D341Med (cell line): ENCODE measurements at places on chromosomes 11 and 22.

DNA sequence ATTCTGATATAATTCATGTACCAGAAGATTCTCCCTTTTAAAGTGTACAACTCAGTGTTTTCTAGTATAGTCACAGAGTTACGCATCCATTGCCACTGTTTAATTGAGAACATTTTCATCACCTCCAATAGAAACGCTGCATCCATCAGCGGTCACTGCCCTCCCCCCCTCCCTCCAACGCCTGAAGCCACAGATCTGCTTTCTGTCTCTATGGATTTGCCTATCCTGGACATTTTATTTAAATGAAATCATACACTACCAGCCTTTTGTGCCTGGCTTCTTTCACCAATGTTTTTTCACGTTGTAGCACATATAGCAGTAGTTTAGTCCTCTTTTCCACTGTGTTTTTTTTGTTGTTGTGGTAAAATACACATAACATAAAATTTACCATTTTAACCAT, 22.8 kb downstream of the TCP11L1 start:
- no peak for DNase-seq

DNA sequence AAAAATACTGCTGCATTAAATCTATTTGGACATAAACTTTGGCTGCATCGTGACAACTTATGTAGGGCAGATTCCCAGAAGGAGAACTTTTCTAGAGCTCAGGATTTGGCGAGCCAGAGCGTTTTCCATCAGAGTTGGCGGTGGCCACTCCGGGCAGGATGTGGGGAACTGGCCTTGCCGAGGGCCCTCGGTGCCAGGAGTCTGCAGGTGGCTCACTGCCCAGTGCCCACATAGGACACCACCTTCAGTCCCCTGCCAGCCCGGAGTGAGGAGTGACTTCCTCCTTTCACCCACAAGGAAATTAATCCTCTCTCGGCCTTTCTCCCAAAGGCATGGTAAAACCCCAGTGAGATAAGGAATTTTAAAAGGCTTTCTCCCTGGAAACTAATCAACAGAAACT, 1.6 kb upstream of the LGALS2 start:
- DNase-seq = peak; percentile 34

- peak; percentile 82 for DNase-seq
These were observed 84.6 kb downstream of the SWAP70 start for GRCh38 chr11:9748361-9748970.

DNA sequence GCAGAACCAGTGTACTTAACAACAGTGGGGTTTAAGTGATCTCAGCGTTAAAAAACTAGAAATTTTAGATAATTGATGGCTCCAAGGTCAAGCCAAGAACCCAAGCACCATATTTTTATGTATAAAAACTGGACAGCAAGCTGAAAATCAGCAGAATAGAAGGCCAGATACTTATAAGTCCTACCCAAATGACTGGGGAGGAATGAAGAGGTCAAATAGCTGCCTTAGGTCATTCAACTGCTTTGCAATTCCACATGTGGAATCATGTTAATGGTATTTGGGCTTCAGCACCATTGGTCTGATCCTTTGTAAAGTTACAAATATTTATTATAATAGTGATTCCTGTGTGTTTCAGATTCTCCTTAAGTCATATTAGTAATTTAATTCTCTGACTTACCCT, 108.4 kb downstream of the FAT3 start:
- DNase-seq = no peak

- DNase-seq = no peak
These were observed 1.1 kb upstream of the BMAL1 start for GRCh38 chr11:13276454-13276831.

- DNase-seq = peak; percentile 71
These were observed 28.2 kb downstream of the DBX1 start for GRCh38 chr11:20131788-20132666.

GRCh38 chr11:73297702-73298101, 10.4 kb upstream of the ARHGEF17 start:
- DNase-seq = no peak

DNA sequence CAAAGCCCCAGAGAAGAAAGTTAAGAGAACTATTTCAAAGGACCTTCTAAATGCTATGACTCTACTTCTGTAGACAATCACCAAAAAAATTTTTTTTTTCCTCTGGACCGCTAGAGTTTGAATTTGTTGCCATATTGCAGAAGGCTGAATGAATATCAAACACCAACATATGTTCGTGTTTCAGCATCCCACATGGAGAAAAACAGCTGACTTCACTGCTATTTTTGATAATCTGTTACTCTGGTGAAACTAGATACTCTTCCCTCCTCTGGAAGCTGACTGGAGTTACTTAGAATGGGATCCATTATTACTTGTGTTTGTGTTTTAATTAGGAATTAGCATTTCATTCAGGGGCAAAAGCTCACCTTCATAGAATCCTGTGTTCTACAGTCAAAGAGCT, 447.0 kb downstream of the AASDHPPT start:
- DNase-seq = no peak

- no peak for DNase-seq
These were observed 52.2 kb downstream of the CYTH4 start for GRCh38 chr22:37334461-37334858.

DNA sequence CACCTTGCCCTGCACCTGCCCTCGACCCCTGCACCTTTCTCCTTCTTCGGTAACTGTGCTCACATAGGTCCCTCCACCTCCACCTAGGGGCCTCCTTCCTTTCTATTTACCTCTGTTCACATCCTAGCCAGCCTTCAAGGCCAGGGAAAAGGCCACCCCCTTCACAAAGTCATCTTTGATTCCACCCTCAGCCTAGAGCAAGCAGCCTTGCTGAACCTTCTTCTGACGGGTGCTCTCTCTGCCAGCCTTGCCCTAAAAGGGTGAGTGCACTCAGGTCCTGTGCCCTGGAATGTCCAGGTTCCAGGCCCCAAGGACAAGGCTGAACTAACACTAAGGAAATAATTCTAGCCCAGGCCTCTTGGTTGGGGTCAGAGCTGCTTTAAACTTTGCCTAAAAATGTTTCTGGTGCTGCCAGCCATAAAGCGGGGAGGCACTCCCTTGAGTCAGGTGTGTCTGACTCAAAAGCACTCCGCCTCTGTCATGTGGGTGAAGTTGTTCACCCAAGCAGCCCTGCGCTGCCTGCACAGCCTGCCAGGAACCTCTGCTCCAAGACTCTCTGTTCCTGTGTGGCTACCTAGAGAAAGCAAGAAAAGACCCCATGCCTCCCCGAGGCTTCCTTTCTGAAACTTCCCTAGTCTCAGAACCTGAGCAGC, 9.2 kb upstream of the FAM83F start:
- no peak for DNase-seq

- peak; percentile 71 for DNase-seq
These were observed 27.4 kb upstream of the MALAT1 start for GRCh38 chr11:65471447-65471891.

- DNase-seq = no peak
These were observed 579 bp upstream of the CYB5R2 start for GRCh38 chr11:7673724-7674434.

GRCh38 chr11:9535189-9535781, 38.2 kb upstream of the WEE1 start:
- peak; percentile 71 for DNase-seq

DNA sequence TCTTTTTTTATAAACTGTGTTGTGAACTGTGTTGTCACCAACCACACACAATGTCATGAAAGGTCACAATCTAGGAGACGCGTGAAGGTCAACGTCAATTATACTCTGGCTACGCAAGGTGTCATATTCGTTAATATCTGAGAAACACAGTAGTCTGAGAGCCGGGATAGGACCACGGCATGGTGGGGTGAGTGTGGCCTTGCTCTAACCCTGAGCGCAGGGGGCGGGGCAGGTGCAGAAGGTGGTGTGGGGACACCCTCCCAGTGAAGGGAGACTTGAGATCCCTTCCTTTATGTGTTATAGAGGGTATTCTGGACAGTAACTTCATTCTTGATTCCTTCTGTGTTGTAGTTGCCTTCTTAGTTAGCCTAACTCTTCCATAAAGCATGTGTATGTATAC, 883.0 kb downstream of the OPCML start:
- DNase-seq = no peak

- DNase-seq = no peak
These were observed 3.5 kb upstream of the AMPD3 start for GRCh38 chr11:10451426-10452116.

GRCh38 chr22:45453764-45454163, 40.3 kb downstream of the RIBC2 start:
- DNase-seq = no peak

DNA sequence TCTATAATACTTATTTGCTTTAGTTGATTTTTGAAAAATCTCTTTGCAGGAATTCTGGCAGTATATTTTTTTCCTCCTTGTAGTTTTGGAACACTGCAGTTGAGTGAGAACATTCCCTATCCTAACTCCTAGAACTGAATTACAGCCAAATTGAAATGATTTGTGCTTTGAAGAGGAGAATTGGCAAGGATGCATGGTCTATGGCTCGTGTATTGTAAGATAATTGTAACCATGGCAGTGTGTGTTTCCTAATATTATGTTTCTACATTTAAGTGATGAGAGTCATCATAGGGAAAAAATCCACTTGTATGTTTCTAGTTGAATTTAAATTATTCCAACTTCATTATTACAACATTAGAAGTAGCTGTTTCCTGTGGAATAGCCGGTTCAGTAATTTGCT, 80.9 kb upstream of the MYO18B start:
- DNase-seq = no peak

DNA sequence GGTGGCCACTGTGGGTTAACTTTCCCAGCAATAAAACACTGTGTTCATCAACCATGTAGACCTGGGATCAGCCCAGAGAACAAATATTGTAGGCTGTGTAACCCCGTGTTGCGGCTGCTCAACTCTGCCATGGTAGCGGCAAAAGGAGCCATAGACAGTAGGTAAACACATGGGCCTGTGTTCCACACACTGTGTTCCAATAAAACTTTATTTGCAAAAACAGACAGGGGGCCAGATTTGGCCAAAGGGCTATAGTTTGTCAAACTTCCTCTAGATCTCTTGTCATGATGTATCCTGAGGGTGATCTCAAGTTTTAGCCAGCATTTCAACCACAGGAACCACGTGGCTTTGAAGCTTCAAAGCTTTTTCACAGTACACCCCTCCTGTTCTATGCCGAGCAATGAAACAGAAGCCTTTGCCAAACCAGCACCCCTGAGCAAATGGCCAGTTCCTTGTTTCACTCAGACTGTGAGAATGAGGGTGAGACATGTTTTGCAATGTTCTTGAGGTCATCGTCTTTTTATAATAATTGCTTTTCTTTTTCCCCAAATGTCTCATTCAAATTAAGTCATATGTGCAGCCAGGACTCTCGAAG, 49.9 kb upstream of the FADD start:
- no peak for DNase-seq

GRCh38 chr22:48448821-48449220, 1378.9 kb downstream of the BRD1 start:
- no peak for DNase-seq

DNA sequence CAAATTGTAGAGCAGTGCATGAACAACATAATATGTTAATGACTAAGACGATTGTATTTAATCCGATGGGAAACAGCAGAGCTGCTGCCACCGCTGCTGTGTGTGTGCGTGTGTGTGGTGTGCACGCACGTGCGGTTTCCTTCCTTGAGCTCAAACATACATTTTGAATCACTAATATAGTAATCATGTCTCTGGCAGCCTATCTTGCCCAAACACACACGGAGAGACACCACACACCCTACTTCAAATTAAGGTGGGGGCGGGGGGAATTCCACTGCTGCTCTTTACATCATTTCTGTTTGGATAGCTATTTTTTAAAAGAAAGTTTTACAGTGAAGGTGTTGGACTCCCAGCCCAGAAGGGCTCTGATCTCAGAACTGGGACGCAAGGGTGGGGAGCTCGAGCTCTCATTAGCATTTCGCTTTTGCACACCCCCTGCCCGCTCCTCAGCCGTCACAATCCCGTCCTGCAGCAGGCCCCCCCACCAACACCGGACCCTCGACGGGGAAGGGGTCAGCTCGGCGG, 651 bp upstream of the FAM83F start:
- DNase-seq = no peak

DNA sequence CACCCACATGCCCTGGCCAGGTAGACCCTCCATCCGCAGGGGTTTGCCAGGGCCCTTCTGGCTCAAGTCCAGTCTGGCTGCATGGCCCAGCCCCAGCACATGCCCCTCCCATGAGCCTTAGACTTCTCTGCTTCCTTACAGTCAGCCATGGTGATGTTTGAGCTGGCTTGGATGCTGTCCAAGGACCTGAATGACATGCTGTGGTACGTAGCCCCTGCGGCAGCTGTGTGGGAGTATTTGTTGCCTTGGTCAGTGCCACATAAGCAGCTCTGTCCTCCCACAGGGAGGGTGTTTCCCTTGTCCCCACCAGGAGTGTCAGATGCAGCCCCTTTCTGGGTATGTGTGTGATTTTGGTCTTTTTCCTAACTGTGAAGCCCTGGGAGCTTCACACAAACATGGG, 17.5 kb downstream of the CDC45 start:
- no peak for DNase-seq

- no peak for DNase-seq
These were observed 58.8 kb downstream of the ARHGAP8 start for GRCh38 chr22:44811141-44811540.

DNA sequence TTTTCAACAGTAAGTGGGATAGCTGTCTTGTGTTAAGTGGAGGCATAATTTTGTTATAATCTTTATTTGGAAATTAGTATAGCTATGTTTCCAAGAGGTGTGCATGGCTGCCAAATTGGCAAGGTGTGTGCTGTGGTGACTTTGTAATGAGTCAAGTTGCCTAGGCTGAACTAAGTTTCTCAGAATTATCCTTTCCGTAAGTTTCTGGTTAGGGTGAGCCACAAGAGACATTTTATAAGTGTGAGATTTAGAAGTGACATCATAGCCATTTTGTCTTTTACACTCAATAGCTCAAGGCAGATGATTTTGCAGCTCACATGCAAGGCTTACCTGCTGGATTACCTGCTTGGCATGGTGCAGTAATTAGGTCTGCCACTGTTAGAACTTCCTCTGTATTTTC, 90.3 kb downstream of the C11orf87 start:
- no peak for DNase-seq

- no peak for DNase-seq
These were observed 174.2 kb upstream of the ARHGAP20 start for GRCh38 chr11:110886288-110886970.

GRCh38 chr11:116500026-116500946, 272.5 kb downstream of the BUD13 start:
- no peak for DNase-seq

GRCh38 chr22:30785527-30785926, 90.9 kb downstream of the OSBP2 start:
- DNase-seq = no peak

- no peak for DNase-seq
These were observed 162.3 kb downstream of the LARGE1 start for GRCh38 chr22:33757802-33758483.
